ENCODE measurements at places on chromosomes 12 and 14.

- no peaks in the 10 kb centered on the region for H3K36me3 ChIP-seq
- no peak overlapping the region for H3K4me3 ChIP-seq
- H3K4me1 ChIP-seq, result no peaks in the 10 kb centered on the region
Observed at GRCh38 chr14:33165144-33165925, 226.7 kb downstream of the NPAS3 start.

DNA sequence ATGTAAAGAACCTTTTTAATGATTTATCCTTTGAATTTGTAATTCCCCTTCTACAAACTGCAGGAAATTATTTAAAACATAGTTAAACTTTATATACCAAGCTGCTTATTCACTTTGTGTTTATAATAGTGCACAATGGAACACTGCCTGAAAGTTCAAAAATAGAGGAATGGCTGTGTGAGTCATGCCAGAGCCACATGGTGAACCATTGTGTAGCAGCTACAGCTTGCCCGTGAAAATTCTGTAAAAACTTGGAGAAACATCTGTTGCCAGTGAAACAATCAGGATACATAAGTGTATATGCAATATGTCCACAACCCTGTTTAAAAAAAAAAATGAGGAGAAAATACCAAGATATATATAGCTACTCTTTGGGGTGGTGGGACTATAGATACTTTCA lies 59.5 kb downstream of the VEZT start:
- H3K4me3 ChIP-seq, result no peak overlapping the region
- H3K27ac ChIP-seq, result no peak overlapping the region
- peaks cover 8% of the 10 kb centered on the region for H3K4me1 ChIP-seq
- H3K36me3 ChIP-seq, result peaks cover 20% of the 10 kb centered on the region

- H3K27ac ChIP-seq, result no peak overlapping the region
- H3K4me3 ChIP-seq, result no peak overlapping the region
- H3K27me3 ChIP-seq, result no peaks in the 10 kb centered on the region
- H3K4me1 ChIP-seq, result peaks cover 10% of the 10 kb centered on the region
- DNase-seq, result no peak
- H3K36me3 ChIP-seq, result no peaks in the 10 kb centered on the region
Observed at GRCh38 chr14:52365071-52365470, 51.0 kb downstream of the PTGER2 start.

DNA sequence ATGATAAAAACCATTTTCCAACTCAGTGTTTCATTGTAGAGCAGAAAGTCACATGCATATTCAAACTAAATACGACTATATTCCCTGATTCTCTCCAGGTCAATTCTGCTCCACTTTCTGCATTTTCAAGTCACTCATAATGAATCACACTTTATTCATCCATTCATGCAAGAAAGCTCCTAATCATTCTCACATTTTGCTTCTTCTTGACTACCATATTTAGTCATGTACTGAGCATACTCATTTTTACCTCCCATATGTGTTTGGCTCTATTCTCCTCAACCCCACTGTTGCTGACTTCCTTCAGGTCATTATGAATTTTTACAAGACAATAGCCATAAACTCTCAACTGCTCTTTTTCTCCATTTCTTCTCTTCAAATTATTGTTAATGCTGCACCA lies 43.4 kb upstream of the PIK3C2G start:
- H3K4me3 ChIP-seq, result no peak overlapping the region
- H3K27ac ChIP-seq, result no peak overlapping the region
- DNase-seq, result no peak
- H3K4me1 ChIP-seq, result no peaks in the 10 kb centered on the region
- no peaks in the 10 kb centered on the region for H3K27me3 ChIP-seq
- no peaks in the 10 kb centered on the region for H3K36me3 ChIP-seq

GRCh38 chr12:15165012-15165659 lies 56.1 kb downstream of the RERG start:
- no peak overlapping the region for H3K4me3 ChIP-seq
- no peaks in the 10 kb centered on the region for H3K27me3 ChIP-seq
- H3K4me1 ChIP-seq, result no peaks in the 10 kb centered on the region
- no peaks in the 10 kb centered on the region for H3K36me3 ChIP-seq
- no peak for DNase-seq
- H3K27ac ChIP-seq, result no peak overlapping the region

DNA sequence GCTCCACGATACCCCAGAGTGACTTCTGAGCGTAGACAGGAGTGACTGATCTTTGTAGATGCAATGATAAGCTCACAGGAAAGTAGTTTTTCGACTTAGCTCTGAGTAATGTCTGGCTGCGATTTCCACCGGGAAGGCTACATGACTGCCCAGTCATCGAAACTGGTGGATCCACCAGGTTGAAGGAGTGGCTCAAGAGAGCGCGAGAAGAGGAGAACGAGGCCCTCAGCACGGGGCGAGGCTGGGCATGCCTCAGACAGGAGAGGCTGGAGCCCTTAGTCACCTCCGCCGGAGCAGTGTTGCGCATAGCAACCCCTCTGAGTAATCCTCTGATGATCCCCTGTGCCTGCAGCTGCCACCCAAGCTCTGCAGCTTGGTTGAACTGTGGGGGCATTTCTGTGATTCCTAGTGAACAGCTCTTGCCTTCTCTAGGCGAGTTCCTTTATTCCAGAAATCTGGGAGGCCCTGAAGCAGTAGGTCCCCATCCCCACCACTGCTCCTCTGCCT lies 25.6 kb downstream of the ELK3 start:
- DNase-seq, result no peak
- peaks cover 15% of the 10 kb centered on the region for H3K4me1 ChIP-seq
- peaks cover 26% of the 10 kb centered on the region for H3K36me3 ChIP-seq

- H3K4me1 ChIP-seq, result peaks cover 36% of the 10 kb centered on the region
- H3K36me3 ChIP-seq, result peaks cover 7% of the 10 kb centered on the region
- peak overlapping the region; percentile 92 for H3K27ac ChIP-seq
- H3K4me3 ChIP-seq, result peak overlapping the region; percentile 59
- DNase-seq, result no peak
Observed at GRCh38 chr12:105036937-105037649, 47.2 kb downstream of the ALDH1L2 start.
